ENCODE measurements at places on chromosomes 12 and 14.

GRCh38 chr12:644818-645552, 18.3 kb downstream of the NINJ2 start:
- DNase-seq, result no peak

DNA sequence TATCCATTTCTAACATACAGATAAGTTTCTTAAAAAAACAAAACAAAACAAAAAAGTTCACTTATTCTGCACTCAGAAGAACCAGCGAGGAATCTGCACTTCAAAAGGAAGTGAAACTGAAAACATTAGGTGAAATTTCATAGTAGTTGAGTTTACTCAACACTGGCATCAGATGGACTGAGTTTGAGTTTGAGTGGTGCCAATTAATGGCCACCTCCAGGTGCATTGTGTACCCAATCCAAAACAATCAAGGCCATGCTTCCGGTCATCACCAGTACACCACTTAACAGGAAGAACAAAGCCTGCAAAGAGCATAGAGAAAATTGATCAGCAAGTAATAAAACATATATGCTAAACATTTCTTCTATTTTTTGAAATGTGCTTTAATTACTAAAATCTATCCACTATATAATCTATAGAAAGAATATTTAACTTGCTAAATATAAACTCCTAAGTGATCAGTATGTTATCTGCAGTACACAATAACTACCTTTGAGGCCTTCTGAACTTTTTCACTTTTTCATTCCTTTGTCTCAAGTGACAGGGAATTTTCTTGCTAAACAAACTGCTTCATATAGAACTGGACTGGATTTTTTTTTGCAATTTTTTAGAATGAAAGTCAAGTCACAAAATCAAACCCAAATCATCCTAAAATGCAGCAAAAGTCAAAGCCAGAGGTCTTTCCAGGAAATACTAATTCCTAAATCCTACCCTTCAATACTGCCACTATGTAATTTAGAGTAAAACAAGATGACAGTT, 11.5 kb downstream of the SLC38A2 start:
- DNase-seq, result no peak

DNA sequence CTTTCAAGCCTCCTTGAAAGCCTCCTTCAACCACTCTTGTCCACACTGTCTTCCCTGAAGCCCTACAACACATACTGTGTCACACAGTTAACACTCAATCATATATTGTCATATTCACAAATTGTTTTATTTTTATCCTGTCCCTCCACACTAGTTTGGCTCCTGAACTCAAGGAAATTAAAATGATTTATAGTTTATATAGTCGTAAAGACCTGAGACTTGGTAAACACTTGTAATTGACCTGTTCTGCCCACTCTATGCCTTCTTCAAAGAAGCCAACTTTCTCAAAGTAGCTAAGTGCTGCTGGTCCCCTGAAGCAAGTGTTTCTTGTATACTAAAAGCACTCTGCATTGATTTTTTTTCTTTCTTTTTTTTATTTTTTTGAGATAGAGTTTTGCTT, 15.6 kb upstream of the NEK9 start:
- DNase-seq, result no peak

DNA sequence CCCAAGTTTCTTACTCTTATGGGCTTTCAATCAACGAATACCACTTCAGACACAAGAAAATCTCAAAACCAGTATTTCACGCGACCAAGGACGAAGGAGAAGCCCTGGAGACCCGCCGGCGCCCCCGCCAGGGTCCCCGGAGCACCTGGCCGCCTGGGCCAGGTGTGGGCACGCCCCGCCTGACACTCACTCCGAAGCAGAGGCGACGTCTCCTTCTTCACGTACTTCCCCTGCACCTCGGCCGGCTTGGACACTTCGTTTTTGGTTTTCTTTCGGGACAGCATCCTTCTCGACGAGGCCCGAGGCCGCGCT, 466 bp downstream of the SAV1 start:
- peak; percentile 5 for DNase-seq

DNA sequence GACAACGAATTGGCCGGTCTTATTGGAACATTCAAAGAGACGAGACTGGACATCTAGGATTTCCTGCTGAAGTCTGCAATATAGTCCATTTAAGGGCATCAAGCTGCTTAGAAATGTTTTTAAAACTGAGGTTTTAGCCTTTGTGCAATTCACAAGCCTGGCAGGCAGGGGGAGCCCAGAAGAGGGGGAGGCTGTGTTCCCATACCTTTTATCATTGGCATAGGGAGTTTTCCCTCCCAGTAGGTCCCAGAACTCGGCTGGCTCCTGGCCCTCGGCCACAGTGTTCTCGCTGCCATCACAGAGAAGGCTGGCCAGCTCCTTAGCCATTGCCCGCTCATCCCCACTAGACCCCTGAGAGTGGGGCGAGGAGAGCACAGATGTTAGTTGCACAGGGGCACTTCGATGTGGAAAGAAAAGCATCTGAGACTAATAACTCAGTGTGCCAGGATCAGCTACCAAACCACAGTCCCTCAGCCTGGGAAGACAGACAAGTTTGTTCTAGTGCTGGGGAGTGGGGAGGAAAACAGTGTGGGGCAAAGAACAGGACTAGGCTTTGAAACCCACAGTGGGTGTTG, 15.1 kb downstream of the AVIL start:
- peak; percentile 5 for DNase-seq

- DNase-seq, result no peak
Measured at GRCh38 chr12:131622422-131622955, 88.4 kb upstream of the SFSWAP start.

DNA sequence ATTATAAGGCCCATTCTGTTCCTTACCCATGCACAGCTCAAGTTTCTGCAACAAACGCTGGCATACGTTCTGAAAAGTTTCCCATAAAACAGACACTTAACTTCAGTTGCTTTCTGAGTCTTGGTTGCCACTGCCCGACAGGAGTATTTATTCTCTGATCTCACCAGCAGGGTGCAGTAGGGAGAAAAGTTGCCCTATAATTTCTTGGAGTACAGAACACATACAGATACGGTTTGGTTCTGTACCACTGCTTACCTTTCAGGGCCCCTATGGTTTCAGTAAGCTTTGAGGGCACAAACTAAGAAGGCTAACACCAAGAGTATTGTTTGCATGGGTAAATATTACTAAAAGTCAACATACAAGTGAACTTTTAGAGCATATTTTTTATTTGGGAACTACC, 77.9 kb downstream of the SPATA7 start:
- DNase-seq, result no peak

DNA sequence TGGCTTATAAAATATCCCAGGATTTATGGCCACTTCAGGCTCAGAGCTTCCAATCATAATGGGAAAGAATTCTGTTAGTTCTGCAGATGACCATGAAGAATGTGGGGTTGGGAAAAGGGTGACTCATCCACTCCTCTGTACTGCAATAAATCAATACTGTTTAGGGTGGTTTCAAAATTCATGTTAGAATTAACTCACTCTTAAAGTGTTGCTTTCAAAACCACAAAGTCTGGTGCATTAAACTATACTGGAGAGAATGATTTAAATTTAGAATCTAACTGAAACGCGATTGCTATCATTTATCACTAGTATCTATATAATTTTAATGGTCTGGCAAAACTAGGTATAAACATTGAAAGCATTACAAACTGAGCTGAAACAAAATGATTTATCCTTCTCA, 798 bp downstream of the CCDC198 start:
- no peak for DNase-seq

GRCh38 chr14:89719366-89720075, 235.0 kb downstream of the EFCAB11 start:
- DNase-seq, result no peak

DNA sequence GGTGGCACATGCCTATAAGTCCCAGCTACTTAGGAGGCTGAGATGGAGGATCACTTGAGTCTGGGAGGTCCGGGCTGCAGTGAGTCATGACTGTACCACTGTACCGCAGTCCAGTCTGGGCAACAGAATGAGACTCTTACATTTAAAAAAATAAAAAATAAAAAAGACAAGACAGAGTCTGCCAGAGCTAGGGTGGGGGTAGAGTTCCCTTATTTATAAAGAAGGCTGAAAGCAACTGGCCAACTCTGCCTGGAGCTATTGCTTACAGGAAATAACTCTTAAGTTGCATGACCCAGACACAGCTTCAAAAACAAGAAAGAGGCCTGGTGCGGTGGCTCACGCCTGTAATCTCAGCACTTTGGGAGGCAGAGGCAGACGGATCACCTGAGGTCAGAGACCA, 31.5 kb downstream of the NUMB start:
- DNase-seq, result no peak

DNA sequence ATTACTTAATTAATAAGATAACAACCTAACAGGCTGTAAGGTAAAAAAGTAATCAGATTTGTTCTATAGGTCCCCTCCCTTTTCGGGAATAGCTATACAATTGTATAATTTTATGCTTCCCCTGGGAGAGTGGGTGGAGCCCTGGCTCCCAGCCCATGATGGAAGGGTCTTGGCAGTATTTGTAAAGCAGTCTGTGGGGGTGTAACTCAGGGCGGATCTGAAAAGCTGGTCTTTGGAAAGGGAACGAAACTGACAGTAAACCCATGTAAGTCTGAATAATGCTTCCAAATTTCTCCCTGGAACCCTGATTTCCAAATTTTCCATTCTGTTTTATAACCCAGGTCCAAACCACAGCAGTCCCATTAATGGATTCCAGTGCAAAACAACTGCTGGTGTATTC, 110.4 kb downstream of the DAD1 start:
- DNase-seq, result no peak

- no peak for DNase-seq
Measured at GRCh38 chr12:94507455-94507854, 47.8 kb upstream of the CEP83 start.

GRCh38 chr12:4046495-4046840, 173.3 kb upstream of the PARP11 start:
- DNase-seq, result no peak

- DNase-seq, result no peak
Measured at GRCh38 chr14:59346329-59346728, 118.9 kb downstream of the GPR135 start.

DNA sequence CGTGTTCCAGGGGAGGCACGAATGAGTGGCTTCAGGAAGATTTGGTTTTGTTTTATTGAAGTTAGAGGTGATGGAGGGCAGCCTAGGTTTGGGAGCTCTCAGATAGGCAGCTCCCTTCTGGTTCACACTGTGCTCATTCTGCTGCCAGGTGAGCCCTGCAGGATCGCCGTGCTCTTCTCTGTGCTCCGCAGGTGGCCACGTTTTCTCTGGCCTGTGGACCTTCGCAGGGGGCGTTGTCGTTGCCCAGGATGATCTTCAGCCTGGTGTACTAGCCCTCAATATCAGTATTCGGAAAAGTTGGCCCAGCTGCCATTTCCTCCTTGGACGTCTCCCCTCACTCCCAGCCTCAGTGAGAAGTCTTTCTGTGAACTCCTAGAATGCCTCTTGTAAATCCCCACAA, 69.5 kb downstream of the PELI2 start:
- no peak for DNase-seq

GRCh38 chr14:76201162-76201561, 49.4 kb downstream of the GPATCH2L start:
- no peak for DNase-seq

- DNase-seq, result no peak
Measured at GRCh38 chr12:67646775-67647174, 1.8 kb upstream of the DYRK2 start.

GRCh38 chr12:19799216-19799615, 359.9 kb downstream of the AEBP2 start:
- no peak for DNase-seq

DNA sequence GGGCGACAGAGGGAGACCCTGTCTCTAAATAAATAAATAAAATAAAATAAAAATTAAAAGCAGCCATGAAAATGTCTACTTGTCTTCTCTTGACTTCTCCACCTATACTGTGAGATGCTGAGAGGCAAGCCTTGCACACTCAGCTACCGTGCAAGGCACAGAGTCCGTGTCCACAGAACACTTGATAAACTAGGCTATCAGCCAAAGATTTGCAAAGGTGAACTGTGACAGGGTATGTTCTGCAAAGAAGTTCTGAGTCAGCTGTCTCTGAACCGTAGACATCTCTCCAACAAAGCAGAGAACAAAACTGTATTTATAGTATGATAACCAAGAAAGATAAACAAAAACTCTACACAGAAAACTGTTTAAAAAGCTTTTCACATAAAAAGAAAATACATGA, 35.5 kb downstream of the STXBP6 start:
- DNase-seq, result no peak

GRCh38 chr12:21666722-21667121, 9.1 kb upstream of the LDHB start:
- no peak for DNase-seq

DNA sequence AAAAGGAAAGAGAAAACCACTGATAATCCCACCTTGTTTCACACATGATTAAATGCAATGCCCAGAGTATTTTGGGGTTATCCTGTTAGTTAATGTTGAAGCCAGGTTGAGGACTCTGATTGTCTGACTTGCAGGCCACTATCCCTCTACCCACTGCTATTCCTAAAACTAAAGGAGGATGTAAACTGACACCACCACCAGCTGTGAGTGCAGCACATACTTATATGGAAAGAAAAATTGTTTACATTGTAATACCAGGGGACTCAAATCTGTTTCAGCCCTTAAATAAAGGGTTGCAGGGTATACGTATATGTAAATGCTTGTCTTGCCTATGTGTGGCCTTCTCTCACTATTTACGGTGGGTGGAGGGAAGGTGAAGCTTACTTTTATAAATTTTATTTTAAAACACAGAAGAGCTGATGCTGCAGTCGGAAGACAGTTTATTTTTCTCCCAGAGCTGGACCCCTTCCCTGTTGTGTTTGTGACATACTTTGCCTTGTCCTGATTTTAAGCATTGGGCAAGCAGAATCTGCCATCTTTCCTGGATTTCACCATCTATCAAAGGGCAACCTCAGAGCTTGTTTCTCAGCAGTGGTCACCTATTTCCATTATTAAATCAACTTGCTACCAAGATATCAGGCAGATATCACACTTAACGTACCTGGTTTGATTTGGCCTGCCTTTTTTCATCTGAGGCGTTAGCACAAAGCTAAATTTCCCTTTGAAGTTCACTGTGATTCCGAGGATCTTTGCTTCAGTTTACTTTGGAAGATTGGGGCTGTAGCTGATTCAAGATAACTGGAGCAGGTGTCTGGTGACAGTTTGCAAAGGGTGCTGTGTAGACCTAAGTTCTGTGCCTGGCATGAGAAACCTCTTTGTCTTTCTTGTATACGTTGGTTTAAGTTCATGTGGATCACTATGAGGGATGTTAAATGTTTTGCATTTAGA, 25.2 kb downstream of the DAAM1 start:
- DNase-seq, result no peak

DNA sequence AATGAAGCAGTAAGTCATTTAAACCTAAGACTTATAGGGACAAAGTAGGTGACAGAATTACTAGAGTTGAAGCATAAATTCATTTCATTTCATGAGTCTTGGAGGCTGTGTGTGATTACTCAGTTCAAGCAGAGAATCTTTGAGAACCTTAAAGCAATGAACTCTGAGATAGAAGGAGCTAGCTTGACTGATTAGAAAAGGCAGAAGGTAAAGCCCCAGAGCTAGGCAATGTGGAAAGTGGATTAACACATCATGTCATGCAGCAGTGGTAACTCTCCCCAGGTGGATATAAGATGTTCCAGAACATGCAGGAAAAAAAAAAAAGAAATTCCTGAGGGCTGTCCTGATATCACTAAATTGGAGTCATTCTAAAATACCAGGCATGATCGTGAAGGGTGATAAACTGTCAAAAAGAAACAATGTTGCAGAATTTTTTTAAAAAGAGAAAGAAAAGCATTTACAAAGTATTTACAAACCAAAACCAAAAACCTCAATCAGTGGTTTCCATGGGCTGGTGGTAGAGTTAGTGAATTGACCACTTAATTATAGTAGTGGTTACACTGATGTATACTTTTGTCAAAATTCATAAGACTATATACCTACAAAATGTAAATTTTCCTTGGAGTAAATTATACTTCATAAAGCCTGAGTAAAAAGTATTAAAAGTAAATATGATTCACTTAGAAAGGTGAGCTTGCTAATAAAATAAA, 12.7 kb upstream of the SLC16A7 start:
- DNase-seq, result no peak
